Tibial nerve (tissue), 4 donors: ENCODE measurements at places on chromosomes 13 and 19. TPM values are rescaled to one million over a fixed set of nuclear protein-coding genes. Genes with fewer than 3 reads are reported as not detected.

- no peaks in the 10 kb centered on the region for H3K36me3 ChIP-seq
- peaks cover 6% of the 10 kb centered on the region for H3K4me1 ChIP-seq
- H3K4me3 ChIP-seq: no peak overlapping the region
- H3K27ac ChIP-seq: no peak overlapping the region
Measured at GRCh38 chr13:48181482-48182145, 51.4 kb upstream of the ITM2B start.

DNA sequence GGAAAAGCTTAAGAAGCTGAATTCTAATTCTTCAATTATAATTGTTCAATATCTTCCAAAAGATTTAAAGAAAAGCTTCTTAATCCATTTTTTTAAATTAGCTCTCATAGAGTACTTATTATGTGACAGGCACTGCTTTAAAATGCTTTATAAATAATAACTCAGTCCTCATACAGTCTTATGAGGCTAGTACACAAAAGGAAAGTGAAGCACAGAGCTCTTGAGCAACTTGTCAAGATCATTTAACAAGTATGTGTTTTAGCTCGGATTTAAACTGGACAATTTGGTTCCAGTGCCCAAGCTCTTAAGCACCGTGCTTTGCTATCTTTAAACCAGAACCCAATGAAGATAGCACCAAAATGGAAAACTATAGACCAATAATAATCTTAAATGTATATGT lies 106.1 kb downstream of the DHRS12 start:
- H3K4me1 ChIP-seq: no peaks in the 10 kb centered on the region
- H3K27me3 ChIP-seq: no peaks in the 10 kb centered on the region
- no peaks in the 10 kb centered on the region for H3K36me3 ChIP-seq
- DNase-seq: no peak
- H3K27ac ChIP-seq: no peak overlapping the region
- no peak overlapping the region for H3K4me3 ChIP-seq

- no peaks in the 10 kb centered on the region for H3K36me3 ChIP-seq
- peaks cover 54% of the 10 kb centered on the region for H3K4me1 ChIP-seq
- H3K4me3 ChIP-seq: no peak overlapping the region
Measured at GRCh38 chr19:4019578-4019977, 12.0 kb downstream of the PIAS4 start.

GRCh38 chr19:9487016-9487415 lies 11.4 kb downstream of the ZNF560 start:
- H3K27ac ChIP-seq: no peak overlapping the region
- no peaks in the 10 kb centered on the region for H3K27me3 ChIP-seq
- no peak overlapping the region for H3K4me3 ChIP-seq
- DNase-seq: no peak

GRCh38 chr13:33218020-33218419 lies 67.5 kb downstream of the STARD13 start:
- no peaks in the 10 kb centered on the region for H3K27me3 ChIP-seq
- no peak overlapping the region for H3K27ac ChIP-seq
- H3K4me3 ChIP-seq: no peak overlapping the region
- H3K36me3 ChIP-seq: no peaks in the 10 kb centered on the region

- no peak overlapping the region for H3K4me3 ChIP-seq
- no peaks in the 10 kb centered on the region for H3K27me3 ChIP-seq
- no peak for DNase-seq
Measured at GRCh38 chr19:10184636-10185035, 10.1 kb downstream of the DNMT1 start.

Gene CACNA1A
- total RNA-seq: 10.0 TPM

Gene SULT2A1
- not detected for total RNA-seq

Gene FPR1
- 6.8 TPM for total RNA-seq
